Liver (tissue), 10 donors: ENCODE measurements at places on chromosomes 2 and 18.

DNA sequence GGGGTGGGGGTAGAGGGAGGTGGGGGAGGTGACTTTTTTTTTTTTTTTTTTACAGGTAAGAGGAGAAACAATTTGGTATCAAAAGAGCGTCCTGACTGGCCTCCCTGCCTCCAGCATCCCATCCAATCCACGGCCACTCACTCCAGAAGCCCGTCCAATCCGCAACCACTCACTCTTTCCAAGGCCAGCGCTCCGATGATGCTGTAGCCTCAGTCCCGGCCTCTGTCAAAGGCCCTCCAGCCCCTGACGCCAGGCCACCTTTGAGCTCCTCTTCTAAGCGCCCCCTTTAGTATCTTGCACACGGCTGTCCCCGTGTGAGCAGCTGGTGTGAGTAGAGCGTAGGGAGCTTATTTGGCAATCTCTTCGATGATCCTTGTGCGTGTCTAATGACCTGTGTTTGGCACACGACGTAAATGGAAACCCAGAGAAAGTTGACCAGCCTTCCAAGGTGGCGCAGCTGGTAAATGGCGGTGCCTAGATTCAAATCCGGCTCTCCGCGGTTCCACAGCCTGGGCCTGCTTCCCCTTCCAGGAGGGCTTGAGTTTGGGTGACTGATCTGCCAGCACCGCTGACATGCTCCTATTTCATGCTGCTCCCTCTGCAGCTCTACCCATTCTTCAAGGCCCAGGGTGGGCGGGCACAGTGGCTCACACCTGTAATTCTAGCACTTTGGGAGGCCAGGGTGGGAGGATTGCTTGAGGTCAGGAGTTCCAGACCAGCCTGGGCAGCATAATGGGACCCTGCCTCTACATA, 23.8 kb upstream of the PXDN start:
- DNase-seq = no peak

- DNase-seq = no peak
Measured at GRCh38 chr18:67710639-67711038, 194.1 kb upstream of the DSEL start.

GRCh38 chr2:102678442-102678841, 59.1 kb downstream of the SLC9A2 start:
- DNase-seq = no peak

- no peak for DNase-seq
Measured at GRCh38 chr2:234863043-234863934, 88.5 kb upstream of the SH3BP4 start.

- DNase-seq = no peak
Measured at GRCh38 chr2:187169864-187170263, 278.2 kb downstream of the CALCRL start.

DNA sequence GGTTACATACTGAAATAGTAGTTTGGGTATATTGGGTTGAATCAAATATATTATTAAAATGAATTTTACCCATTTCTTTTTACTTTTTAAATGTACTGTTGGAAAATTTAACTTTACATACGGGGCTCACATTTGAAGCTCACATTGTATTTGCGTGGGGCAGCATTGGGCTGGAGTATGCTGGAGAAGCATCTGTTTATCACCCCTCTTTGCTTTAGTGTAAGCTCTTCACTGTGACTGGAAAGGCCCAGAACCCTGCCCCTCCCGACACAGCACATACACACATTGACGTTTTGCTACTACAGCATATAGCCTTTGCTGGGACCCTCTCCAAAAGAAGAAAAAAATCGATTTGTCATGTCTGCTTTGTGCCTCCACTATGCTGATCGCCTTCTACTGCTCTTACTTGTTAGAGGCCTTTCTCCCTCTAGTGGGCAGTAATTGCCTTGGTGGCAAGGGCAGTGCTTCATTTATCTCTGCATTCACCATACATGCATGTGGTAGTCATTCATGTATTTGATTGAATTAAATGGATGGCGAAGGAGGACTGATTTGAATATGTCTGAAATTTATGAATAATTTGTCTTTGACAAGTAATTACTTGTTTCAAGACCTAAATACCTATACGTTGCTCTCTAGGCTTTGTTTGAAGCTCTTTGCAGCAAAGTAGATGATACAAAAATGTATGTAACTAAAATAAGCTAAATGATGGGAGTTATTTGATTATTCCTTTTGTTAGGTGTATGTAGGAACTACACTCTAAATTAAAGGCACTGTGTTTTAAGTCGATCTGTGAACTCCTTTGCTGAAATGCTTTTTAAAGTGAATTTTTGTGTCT, 37.4 kb downstream of the VAPA start:
- DNase-seq = peak; percentile 42

GRCh38 chr2:215540658-215541057, 104.8 kb upstream of the FN1 start:
- no peak for DNase-seq

DNA sequence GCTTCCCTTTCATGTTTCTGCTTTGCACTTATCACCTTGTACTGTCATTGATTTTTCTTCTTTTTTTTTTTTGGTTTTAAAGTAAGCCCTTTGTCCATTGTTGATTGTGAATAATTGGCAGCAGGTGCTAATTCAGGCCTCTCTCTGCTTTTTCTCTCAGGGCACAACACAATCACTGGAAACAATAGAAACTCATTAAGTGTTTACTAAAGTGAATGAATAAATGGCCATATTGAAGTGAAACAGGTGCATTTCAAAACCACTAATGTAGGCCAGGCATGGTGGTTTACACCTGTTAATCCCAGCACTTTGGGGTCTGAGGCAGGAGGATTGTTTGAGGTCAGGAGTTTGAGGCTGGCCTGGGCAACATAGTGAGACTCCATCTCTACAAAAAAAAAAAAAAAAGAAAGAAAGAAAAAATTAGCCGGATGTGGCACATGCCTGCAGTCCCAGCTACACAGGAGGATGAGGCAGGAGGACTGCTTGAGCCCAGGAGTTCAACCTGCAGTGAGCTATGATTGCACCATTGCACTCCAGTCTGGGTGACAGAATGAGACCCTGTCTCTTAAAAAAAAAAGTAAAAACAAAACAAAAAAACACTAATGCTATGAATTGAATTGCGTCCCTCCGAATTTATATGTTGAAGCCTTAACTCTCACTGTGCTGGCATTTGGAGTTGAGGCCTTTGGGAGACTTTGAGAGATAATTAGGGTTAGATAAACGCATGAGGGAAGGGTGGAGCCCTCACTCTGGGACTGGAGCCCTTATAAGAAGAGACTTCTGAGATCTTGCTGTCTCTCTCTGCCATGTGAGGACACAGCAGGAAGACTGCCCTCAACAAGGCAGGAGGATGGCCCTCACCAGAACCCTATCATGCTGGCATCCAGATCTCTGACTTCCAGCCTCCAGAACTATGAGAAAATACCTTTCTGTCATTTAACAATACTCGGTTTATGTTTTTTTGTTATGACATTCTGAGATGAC, 19.9 kb downstream of the SLC38A11 start:
- DNase-seq = no peak

DNA sequence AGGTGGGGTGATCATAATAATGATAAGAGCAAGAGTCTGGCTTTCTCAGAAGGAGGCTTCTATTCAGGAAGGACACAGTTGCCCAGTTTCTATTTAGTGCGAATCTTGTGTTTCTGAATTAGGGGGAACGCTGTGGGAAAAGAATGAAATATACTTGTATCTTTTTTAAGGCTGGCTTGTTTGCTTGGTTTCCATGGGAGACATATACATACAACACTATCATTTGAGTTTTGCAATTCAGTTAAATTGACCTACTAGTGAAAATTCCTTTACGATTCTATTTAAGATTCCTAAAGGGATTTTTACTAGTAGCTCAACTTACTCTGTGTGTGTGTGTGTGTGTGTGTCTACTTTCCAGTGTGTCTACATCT, 24.7 kb upstream of the ANKRD62 start:
- DNase-seq = no peak

DNA sequence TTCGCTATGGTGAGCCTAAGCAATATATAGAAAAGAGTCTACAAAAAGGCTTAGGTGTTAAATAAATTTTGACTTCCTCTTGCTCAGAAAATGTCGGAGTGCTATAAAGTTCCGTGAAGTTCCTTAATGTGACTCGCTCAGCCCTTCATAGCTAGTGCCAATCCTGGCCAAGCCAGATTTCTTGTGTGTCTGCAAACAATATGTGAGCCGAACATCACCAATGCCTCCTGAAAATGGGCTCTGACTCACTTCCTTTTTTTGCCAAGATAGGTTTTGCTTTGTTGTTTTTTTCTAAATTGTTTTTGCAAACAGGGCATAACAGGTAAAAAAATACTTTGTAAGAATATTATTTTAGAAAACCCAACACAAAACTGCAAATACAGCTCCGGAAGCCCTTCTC, 26.1 kb downstream of the CDC42EP3 start:
- no peak for DNase-seq

GRCh38 chr18:56233595-56233994, 404.8 kb downstream of the TXNL1 start:
- no peak for DNase-seq

- DNase-seq = no peak
Measured at GRCh38 chr2:229154381-229154780, 116.7 kb downstream of the PID1 start.

DNA sequence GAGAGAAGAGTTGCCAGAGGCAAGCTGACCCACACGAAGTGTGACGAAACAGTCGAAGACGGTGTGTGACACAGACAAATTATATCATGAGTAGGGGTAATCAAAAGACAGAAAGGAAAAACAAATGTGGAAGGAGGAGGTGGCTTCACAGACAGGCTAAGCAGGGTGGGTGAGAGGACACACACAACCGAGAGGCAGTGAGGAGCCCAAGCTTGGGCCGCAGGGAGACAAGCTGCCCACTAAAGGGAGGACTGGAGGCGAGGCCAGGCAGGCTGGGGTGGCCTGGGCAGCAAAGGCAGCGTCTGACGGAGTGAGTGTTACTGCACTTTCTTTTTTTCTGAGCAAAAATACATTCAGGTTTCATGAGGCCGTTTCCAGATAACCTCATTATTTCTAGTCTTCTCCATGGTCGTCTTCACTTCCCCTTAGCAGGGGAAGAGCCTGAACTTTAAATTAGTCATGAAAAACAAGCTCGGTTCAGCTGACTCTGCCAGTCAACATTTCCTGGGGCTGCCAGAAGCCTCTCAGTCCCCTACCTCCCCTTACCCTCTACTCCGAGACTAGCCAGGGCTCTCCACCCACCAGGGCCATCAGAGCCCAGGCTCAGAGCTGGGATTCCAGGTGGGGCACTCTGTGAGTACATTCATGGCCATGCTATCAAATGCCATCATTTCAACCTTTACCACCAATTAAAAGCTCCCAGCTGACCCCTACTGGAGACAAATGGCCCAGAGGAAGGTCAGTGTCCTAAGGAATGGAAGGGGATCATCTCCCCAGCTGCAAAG, 13.8 kb upstream of the ZFP36L2 start:
- DNase-seq = no peak
